Activated naive CD8-positive, alpha-beta T cell treated with anti-CD3 and anti-CD28 coated beads for 36 hours (primary cell): ENCODE measurements at places on chromosomes 3 and 15.

DNA sequence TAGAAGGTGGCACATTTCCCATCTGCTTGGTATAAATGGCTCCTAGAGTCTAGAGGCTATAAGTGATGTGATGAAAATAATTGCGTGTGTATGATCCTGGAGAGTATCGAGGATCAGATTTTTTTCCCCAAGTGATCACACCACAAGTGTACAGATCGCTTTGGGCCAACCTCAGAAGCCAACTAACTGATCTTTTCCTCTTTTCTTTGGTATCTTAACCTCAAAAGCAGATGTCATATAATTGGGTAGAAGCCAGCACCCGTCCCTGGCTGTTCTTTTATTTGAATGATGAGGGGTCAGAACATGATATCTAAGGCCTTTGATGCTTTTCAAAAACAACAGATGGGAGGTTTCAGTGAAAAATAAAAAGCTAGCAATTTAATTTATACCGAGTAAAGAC, 3.3 kb downstream of the P2RY14 start:
- DNase-seq: no peak

- DNase-seq: no peak
Observed at GRCh38 chr15:68311859-68312557, 34.5 kb downstream of the FEM1B start.

DNA sequence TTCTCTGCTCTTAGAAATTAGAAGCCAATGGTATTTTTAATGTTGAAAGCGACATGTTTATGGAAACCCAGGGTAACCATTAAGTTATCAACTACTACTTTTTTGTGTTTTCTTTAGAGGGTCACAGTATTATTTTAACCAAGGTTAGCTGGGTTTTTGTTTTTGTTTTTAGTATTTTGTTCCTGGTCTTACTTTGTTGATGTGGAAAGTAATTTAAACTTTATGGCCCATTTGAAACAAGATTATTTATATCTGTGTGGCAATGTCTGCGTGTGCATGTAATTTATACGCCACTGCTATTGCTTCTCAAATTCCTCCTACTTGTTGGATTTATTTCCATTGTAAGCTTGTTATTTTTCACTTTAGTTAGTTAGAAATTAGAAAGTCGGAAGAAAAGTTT, 722.1 kb upstream of the NR2F2 start:
- no peak for DNase-seq

DNA sequence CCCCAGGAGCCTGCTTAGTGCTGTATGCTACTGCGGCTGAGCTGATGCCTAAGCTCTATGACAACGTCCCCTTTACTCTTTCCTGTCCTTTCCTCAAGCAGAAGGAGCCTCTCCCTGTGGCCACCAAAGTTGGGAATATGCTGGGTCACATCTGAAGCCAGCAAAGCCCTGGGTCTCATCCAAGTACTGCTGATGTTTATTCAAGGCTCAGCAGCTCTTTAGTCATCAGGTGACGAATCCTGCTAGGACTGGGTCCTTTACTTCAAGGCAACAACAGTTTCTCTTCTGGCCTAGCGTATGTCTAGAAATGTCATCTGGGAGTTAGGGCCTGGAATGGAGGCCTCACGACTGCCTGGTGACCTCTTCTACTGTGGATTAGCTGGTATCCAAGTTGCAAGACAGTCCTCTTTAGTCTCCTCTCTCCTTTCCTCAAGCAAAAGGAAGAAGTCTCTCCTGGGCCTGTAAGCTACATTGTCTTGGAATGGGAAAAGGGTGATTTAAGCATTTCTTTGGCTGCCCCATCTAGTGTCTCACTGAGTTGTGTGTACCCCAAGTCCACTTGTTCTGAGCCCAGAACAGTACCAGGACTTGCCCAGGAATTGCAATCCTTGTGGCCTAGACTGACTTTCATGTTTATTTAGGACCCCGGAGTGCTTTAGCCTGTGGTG, 63.9 kb downstream of the TNFAIP8L3 start:
- DNase-seq: no peak

DNA sequence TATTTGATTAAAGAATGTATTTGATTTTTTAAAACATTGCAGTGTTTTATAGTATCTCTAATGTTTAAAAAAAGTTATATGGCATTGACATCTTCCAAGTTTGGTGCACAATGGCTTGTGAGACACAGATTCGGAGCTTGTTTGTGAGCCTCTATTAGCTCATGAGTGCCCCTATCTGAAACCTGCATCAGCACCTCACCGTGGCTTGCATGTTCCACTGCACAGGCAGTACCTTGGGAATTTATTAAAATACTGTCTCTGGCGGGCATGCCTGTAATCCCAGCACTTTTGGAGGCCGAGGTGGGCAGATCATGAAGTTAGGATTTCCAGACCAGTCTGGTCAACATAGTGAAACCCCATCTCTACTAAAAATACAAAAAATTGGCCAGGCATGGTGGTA, 6.8 kb upstream of the RTP2 start:
- DNase-seq: no peak
